ENCODE measurements at places on chromosomes 13 and 19.

DNA sequence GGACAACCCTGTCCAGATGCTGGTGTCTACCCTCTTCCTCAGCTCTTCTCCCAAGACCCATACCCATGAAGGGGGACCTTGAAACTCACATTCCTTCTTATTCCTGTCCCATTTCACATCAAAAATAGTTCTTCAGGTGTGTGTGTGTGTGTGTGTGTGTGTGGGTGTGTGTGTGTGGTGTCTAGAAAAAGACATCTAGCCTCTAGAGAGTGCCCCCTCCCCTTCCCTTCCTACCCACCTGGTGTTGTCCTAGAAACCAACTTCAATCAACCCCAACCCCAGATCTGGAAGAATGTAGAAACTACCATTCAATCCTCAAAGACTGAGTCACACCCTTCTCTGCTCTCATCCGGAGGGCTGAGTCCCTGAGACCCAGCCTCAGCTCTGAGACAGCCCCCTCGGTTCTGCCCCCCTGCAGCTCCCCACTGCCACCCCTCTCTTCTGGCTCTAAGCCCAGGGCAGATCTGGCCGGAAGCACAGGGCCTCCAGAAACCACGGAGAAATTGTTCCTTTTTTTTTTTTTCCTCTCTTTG, 3.5 kb downstream of the KCNN4 start:
- no peak for DNase-seq

DNA sequence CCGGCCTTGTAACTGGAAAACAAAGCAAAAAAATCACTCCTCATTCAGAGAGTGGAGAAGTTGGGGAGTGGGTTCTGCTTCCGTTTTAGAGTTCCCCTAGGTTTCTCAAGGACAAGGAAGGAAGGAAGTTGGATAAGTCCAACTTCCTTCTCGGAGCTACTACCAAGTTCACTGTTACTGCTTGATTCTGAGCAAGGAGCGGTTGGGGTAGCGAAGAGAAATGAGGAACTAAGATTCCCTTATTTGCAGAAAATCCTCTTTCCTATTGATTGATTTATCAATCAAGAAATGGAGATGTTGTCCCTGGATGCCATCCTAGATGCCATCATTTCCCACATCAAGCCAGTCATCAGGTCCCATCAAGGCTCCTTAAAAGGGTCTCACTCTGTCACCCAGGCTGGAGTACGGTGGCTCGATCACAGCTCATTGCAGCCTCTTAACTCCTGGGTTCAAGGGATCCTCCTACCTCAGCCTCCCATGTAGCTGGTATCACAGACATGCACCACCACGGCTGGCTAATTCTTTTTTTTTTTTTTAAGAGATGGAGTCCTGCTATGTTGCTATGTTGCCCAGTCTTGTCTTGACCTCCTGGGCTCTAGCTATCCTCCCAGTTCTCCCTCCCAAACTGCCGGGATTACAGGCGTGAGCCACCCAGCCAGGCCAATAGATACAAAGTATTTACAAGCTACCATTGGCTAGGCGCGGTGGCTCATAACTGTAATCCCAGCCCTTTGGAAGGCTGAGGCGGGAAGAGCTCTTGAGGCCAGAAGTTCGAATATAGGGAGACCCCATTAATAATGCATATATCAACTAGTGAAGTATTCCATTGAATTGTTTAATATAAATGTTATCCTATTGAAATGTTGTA, 809 bp upstream of the B9D2 start:
- no peak for DNase-seq

DNA sequence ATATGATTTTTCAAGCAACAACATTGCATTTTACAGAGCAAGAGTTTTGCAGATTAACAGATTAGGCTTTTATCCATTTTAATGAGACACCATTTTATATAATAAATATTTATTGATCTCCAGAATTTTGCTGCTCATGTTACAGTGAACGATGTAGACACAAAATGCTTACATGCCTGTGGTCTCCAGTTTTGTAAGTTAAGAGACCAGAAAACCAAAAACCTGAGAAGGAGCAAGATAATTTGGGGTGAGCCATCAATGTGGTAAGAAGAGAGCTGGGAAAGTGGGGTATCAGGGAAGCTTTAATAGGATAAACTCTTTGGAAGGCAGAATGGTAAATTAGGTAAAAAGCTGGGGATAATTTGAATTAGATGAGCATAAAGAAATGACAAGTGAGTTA, 2100.5 kb upstream of the PCDH20 start:
- DNase-seq: no peak

DNA sequence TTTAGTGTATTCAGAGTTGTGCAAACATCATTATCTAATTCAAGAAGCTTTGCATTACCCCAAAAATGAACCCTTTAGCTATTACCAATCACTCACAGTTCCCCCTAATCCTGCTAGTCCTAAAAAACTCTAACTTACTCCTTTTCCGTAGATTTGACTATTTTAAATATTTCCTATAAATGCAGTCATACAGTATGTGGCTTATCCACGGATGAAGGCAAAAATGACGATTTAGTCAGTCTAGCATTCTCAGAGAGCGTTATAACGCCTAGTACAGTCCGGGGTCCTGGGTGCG, 587 bp upstream of the ZNF383 start:
- no peak for DNase-seq

- no peak for DNase-seq
Measured at GRCh38 chr13:54744747-54745146, 1716.1 kb downstream of the OLFM4 start.

GRCh38 chr13:82294226-82294625, 1588.0 kb downstream of the SLITRK1 start:
- no peak for DNase-seq

DNA sequence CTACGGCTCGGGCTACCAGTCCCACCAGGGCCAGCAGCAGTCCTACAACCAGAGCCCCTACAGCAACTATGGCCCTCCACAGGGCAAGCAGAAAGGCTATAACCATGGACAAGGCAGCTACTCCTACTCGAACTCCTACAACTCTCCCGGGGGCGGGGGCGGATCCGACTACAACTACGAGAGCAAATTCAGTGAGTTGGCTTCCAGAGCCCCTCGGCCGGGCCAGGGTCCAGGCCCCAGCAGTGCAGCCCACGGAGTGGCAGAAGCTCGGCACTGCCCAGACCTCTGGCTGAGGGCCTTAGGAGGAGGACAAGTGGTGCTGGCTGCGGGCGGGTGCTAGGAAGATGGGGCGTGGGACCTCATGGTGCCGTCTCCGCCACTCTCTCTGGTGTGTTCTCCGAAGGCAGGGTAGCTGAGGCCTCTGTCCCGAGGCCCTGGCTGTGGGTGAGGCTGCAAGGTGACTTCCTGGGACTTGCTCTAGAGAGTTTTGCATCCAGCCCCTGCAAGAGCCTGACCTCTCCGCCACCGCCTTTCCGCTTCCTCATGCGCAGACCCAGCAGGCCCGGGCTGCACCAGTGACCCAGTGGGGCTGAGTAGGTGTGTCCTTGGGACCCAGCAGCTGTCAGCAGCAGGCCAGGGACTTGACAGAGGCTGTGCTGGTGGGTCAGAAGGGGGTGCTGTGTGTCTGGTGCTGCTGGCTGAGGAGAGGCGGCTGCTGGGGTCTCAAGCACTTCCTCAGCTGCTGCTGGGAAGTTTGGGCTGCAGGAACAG, 13.5 kb upstream of the QTRT1 start:
- DNase-seq: no peak

DNA sequence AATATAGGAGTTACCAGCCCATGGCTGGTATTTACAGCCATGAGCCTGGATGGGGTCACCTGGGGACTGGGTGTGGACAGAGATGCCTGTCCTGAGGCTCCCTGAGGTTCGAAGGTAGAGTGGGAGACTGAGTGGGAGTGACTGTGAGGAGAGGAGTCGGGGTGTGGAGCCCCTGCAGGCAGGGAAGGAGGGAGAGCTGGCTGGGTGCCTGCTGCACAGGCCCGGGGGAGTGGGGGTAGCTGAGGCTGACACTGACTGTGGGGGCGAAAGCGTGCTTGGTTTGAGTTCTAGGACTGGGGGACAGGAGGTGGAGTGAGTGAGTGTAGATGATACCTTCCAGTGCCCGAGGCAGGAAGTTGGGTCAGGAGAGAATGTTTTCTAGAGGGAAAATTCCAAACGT, 7.1 kb downstream of the RAB11B start:
- DNase-seq: no peak

DNA sequence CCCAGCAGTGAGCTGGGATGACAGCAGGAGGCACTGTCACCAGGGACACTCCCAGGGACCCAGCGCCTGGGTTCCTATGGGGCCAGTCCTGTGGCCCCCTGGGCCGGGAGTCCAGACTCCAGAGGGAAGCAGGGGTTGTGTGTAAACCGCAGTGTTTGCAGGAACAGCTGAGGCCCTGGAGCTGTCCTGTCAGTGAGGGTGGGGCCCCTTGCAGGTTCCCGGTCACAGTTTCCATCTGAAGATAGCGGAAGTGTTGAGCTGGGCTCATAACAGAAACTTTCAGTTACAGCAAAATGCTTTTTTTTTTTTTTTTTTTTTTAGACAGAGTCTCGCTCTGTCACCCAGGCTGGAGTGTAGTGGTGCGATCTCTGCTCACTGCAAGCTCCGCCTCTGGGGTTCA, 17.7 kb upstream of the CSNK1G2 start:
- no peak for DNase-seq

DNA sequence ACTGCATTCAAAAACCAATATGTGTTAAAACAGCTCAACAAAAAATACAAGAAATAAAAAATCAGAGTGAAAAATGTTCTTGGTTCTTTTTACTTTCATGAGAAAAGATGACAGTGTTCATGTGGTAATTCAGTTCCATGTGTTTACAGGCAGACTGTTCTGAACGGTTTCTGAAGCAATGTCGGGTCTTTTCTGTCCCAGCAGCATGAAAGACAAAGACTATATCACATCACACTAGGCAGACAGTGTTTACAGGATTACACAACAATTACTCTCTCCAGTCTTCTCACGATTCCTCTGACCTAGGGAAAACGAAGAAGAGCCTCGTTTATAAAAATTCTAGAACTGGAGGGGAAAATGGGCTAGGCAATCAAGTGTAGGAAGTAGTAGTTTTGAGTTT, 83.4 kb downstream of the UBL3 start:
- no peak for DNase-seq

DNA sequence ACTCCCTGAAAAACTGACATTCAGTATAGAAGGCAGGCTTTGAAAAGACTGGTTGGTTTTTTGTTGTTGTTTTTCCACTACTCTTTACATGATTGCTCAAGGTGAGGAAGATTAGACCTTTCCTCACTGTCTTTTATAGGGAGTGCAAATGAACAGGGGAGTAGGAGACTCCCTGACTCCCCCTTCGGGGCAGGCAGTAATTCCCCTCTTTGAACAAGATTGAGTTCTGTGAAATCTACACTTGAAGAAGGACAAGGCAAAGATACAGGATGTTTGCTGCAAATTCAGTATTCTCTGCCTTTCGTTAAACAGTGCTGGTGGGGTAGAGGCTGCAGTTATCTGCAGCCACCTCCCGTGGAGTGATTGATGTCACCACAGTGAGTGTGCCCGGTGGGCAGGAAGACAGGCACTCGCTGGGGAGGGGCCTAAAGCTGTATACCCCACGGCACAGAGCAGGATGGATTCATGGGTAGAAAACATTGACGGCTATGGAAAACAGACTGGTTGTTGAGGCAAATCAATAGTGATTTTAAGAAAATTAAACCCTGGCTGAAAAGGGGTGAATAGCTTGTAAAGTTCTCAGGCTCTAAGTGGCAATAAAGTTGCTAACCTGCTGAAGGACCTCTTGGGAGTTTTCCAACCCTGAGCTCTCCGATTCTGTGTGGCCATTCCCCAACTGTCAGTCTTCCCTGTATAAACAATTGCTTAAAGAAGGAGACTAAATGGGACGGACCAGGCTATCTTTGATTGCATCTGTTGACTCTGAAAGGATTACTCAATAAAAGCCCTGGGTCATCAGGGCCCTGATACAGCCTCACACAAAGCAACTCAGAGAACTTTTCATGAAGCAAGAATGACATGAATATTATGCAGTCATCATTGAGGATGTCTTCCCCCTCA, 308.3 kb downstream of the TBC1D4 start:
- DNase-seq: no peak

DNA sequence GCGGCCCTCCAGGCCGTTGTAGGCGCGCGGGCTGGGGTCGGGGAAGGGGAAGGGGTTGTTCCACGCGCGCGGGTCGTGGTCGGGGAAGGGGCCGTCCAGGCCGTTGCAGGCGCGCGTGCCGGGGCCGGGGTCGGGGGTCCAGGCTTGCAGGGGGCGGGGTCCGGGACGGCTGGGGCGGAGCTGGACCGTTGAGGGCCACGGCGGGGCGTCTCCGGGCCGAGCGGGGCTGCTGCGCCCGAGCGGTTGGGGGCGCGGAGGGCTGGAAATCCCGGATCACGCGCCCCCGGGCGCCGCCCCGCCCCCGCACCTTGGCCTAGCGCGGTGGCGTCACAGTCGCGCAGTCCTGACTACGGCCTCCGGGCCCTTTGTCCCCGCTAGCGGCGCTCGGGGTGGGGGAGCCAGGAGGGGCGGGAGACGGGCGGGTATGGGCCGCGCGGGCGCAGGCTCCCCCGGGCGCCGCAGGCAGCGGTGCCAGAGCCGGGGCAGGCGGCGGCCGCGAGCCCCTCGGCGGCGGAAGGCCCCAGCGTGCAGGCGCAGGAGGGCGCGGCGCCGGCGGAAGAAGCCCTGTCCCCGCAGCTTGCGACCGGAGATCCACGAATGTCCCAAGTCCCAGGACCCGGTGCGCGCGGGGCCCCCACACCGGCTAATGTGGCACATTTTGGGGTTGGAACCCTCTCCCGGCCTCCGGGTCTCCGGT, 665 bp downstream of the GPX4 start:
- no peak for DNase-seq

- no peak for DNase-seq
Measured at GRCh38 chr19:39410831-39411080, 1.7 kb upstream of the PLEKHG2 start.

- DNase-seq: no peak
Measured at GRCh38 chr19:55398200-55398925, 9.2 kb downstream of the UBE2S start.

GRCh38 chr19:16561382-16561781, 10.8 kb downstream of the SLC35E1 start:
- DNase-seq: no peak

- DNase-seq: no peak
Measured at GRCh38 chr13:46296115-46296822, 84.5 kb downstream of the LRRC63 start.

- DNase-seq: no peak
Measured at GRCh38 chr19:48627201-48627864, 8.0 kb downstream of the SPHK2 start.

- DNase-seq: no peak
Measured at GRCh38 chr13:36673352-36673751, 468 bp upstream of the SERTM1 start.

- DNase-seq: no peak
Measured at GRCh38 chr13:100298116-100298681, 209.3 kb downstream of the PCCA start.

- no peak for DNase-seq
Measured at GRCh38 chr13:49240017-49240416, 7.7 kb upstream of the CDADC1 start.

DNA sequence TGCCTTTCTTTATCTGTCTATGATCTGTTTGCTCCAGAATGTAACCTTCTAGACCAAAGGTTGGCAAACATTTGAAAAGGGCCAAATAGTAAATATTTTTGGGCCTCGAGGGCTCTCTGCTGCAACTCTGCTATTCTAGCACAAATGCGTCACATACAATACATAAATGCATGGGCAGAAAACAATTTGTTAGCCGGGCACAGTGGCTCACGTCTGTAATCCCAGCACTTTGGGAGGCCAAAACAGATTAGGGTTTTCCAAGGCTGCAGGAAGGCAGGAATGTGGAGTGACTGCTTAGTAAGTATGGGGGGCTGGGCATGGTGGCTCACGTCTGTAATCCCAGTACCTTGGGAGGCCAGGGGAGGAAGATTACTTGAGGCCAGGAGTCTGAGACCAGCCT, 21.9 kb upstream of the EVI5L start:
- no peak for DNase-seq

- DNase-seq: no peak
Measured at GRCh38 chr13:69213396-69213795, 894.2 kb upstream of the ATXN8OS start.

GRCh38 chr19:9189535-9189934, 10.8 kb downstream of the OR7D2 start:
- no peak for DNase-seq

Measured in GM12878 (cell line).